ENCODE measurements at places on chromosomes 13 and 19.

- DNase-seq: no peak
These were observed 11.9 kb upstream of the LIN7B start for GRCh38 chr19:49102303-49102702.

- no peak for DNase-seq
These were observed 19.3 kb downstream of the BICRA start for GRCh38 chr19:47628078-47628771.

GRCh38 chr19:45929247-45929646 is 14.7 kb upstream of the NANOS2 start:
- DNase-seq: no peak

DNA sequence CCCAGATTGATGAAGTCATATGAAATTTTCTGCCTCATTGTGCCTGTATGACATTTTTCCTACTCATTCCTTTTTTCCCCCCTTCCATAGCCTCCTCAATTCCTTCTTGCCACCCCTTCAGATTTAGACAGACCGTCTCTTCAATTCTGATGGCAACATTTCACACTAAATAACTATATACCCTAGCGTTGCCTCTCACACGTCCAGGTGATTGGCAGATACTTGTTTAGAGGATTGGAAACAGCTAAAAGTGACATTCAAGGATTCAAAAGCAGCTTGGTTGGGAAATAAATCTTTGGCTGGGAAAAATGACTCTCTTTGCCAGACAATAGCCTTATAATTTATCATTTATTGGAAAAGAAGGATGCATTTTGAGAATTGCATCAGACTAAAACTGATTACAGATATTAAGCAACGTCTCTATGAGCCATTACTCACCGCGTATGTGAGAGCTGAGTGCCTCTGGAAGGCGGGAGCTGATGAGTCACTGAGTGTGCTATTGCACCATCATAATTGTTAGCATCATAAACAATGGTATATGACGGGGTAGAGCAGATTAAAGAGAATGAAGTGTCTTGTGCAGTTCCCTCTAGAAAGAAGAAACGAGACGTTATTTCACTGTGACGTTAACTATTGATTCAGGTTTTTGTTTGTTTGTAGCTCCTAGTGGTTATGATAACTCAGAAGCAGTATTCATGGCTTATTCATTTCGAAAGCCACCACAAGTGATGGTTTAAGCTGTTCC is 61.1 kb upstream of the FAM216B start:
- no peak for DNase-seq

- DNase-seq: no peak
These were observed 188.9 kb upstream of the TSC22D1 start for GRCh38 chr13:44765001-44765471.

DNA sequence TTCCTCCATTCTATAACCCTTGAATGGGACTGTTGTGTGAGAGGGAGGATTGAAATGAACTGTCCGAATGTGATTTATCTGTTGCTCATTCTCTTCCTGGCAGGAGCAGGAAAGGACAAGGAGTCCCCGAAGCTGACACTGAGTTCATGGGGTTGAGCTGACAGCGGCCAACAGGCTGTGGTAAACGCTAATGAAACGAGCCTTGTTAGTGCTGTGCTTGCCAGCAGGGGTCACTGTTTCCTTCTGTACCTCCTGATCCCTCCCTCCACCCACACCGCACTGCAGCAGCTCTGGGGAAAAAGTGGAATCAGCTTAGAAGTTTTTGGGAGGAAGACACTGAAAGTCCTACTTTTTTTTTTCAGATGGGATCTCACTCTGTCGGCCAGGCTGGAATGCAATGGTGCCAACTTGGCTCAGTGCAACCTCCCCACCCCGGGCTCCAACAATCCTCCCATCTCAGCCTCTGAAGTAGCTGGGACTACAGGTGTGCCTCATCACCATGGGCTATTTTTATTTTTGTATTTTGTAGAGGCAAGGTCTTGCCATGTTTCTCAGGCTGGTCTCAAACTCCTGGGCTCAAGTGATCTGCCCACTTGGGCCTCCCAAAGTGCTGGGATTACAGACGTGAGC is 6.7 kb upstream of the ZNF761 start:
- peak; percentile 49 for DNase-seq
